GF-D8 (cell line): ENCODE measurements at places on chromosomes 7 and 10.
A peak's percentile ranks its signal among the peaks of the same experiment; 100 is the strongest.

- DNase-seq: no peak
Measured at GRCh38 chr7:81268551-81268950, 349.7 kb upstream of the SEMA3C start.

GRCh38 chr10:107442035-107442505 lies 277.6 kb upstream of the SORCS1 start:
- no peak for DNase-seq

GRCh38 chr10:62814756-62815380 lies 1.3 kb downstream of the EGR2 start:
- no peak for DNase-seq

- no peak for DNase-seq
Measured at GRCh38 chr7:35727571-35727970, 32.6 kb upstream of the HERPUD2 start.

GRCh38 chr10:127115100-127115499 lies 81.3 kb downstream of the INSYN2A start:
- no peak for DNase-seq

DNA sequence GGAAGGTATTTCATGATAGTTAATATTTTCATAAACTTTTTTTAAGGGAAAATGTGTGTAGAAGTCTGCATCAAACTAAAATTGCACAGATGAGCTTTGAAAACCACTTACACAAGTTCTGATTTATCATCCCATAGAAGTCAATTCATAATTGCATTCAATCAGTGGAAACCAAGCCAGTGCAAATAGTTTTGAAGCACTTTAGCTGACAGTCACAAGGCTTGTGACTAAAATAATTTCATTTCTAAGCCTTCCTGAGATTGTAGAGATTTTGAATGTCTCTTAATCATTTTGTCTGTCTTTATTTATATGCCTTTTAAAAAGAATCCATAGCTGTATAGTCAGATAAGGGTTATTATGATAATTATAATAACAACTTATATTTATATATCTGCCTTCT lies 41.4 kb downstream of the EXOC4 start:
- no peak for DNase-seq

DNA sequence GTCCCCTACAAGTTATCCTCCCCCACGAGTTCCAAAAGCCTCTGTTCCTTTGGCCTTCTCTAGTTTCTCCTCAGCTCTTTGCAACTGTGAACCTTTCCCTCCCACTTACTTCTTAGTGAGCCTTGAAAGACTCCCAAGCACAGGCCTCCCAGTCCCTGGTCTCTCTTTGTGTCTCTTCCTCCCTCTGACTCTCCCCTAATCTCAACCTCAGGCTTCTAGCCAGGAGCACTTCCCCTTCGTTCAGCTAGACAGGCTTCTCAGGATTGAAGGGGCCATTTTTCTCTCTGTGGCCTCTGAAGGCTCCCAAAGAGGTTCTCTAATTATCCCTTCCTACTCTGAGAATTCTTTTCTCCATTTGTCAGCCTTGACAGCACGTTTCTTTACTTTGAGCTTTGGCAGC lies 50.2 kb upstream of the PHYHIPL start:
- no peak for DNase-seq

- no peak for DNase-seq
Measured at GRCh38 chr7:92602352-92603088, 12.3 kb upstream of the FAM133B start.

DNA sequence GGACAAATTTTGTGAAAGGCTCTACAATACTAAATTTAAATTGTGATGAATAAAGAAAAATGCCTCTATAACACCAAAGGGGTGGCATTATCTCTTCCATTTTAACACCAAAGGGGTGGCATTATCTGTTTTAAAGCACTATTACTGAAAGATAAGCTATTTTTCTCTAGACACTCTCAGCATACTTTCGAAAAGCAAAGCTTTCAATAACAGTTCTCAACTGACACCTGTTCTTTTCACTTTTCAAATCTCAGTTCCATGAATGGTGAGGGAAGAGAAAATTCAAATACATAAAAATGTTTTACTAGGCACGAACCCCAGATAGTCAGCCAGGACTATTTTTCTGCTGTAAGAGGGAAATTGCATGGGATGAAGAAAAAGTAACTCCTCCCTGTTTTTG lies 103.8 kb downstream of the CPEB3 start:
- no peak for DNase-seq

DNA sequence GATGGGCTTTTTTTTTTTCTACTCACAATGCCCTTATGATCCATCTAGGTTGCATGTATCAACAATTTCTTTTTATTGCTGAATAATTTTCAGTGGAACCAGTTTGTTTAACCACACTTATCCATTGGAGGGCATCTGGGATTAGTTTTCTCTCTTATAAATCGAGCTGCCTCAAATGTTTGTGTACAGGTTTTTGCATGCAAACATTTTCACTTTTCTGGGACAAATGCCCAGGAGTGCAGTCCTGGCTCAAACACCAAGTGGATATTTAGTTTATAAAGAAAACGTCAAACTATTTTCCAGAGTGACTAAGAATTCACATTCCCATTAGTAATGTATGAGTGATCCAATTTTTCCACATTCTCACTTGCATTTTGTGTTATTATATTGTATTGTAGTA lies 313.4 kb downstream of the CXCL12 start:
- no peak for DNase-seq

GRCh38 chr10:124386186-124387077 lies 32.3 kb downstream of the OAT start:
- no peak for DNase-seq

DNA sequence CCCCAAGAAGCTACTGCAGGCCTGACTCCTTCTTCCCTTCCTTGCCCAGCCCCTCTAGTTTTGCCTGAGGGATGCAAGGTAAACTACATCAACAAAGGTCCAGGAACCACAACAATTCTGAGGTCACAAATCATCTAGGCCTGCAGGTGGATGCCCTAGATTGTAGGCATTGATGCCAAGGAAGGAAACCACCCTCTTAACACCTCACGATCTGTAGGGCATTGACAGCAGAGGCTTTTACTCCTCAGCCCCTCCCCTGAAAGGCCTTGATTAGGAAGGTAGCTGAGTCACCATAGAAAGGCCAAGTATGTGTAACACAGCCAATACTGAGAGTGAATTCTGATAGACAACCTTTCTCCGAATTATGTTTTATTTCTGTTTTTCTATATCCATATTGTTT lies 46.7 kb upstream of the FAM3C start:
- DNase-seq: no peak

- DNase-seq: no peak
Measured at GRCh38 chr10:110008518-110009339, 945 bp downstream of the ADD3 start.

DNA sequence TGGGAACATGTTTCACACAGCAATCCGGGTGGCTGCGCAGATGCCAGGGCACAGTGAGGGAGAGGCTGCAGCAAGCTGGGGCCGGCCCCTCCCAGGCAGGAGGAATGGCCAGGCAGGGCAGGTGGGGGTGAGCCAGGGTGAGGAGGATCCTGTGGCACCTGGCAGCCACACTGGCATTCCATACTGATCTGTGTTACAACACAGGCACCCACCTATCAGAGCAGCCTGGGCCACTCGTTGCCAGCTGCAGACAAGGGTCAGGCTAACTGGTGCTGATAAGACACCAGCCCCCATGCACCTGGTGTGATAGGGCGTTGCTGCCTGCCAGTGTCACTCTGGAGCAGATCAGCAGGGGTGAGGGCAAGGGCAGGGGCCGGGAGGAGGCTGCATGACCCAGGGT lies 16.6 kb upstream of the RET start:
- no peak for DNase-seq

GRCh38 chr7:29620556-29620930 lies 56.9 kb downstream of the PRR15 start:
- DNase-seq: no peak

GRCh38 chr10:64690194-64690593 lies 1169.0 kb downstream of the REEP3 start:
- DNase-seq: no peak

DNA sequence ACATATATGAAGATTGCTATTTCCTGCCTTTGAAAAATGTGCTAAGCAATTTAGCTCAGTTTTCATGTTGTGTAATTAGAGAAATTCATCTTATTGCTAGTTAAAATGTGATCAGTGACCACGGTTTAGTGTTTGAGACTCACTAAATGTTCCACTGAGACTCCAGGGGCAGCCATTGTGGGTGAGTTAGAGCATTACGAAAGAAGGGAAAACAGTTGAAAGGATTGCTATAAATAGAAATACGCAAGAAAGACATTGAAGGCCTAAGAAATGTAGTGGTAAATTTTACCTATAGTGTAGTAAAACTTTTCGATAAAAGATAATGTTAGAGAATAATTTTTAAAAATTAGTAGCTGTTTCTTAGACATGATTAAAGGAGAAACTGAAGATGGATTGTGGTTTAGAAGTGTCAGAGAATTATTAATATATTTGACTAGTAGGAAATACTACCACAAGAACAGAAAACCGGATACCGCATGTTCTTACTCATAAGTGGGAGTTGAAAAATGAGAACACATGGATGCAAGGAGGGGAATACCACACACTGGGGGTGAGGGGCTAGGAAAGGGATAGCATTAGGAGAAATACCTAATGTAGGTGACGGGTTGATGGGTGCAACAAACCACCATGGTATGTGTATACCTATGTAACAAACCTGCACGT lies 394.5 kb downstream of the SEMA3D start:
- DNase-seq: no peak

GRCh38 chr7:153023194-153023592 lies 263.6 kb downstream of the ACTR3B start:
- DNase-seq: no peak

- DNase-seq: no peak
Measured at GRCh38 chr10:93250010-93250409, 176.3 kb downstream of the CYP26A1 start.

- DNase-seq: no peak
Measured at GRCh38 chr7:31910191-31910590, 160.0 kb downstream of the PDE1C start.

DNA sequence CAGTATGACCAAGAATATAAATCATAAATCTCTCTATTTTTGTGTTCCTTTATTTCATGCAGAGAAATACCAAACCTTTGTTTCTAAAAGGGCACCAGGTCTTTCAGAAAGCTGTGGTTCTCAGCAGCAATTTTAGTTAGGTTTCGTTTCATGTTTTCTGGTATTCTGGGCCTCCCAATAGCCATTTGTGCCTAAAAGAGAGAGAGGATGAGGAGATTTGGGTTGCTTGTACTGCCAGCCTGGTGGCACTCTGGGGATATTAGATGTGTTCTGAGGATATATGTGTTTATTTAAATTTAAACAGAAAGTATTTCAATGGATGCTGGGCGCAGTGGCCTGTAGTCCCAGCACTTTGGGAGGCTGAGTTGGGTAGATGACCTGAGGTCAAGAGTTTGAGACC lies 471.7 kb downstream of the AUTS2 start:
- DNase-seq: no peak

DNA sequence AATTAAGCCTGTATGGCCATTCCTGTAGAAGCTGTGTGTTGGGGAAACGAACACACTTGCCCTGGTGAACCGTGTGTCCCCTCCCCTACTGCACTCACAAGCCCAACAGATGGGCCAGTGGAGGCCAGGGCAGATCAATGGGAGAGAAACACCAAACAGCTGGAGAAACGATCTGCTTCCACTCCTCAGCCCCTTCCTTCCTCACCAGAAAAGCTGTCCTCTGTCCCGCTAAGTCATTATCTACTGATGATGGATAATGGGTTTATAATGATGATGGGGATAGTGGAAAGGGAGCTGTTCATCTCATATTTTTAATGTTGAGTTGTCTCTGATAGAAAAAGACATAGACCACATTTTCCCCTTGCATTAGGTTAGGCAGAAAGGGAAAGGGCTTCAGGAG lies 99.7 kb downstream of the ELMO1 start:
- DNase-seq: no peak

DNA sequence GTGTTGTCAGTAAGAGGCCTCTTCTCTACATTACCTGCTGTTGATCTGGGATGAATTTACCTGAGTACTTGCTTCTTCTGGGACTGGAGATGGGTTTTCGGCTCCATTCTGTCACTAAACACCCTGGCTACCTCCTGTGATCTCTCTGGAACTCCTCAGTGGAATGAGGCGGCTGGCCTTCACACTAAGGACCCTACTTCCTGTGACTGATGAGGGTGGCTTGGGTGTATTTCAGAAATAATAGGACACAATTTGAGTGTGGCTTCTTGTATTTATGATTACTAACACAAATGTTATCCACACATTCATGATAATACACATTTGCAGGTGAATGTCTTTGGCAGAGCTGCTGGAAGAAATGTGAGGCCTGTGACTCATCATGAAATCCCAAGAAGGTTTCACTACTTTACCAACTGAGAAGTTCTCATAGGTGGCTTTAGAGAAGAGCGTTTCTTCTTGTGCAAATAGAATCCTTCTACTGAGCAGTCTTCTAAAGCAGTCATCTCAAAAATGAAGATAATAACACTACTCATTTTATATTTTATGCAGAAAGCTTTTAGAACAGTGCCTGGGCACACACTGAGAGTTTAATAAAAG lies 21.3 kb upstream of the EVX1 start:
- no peak for DNase-seq

DNA sequence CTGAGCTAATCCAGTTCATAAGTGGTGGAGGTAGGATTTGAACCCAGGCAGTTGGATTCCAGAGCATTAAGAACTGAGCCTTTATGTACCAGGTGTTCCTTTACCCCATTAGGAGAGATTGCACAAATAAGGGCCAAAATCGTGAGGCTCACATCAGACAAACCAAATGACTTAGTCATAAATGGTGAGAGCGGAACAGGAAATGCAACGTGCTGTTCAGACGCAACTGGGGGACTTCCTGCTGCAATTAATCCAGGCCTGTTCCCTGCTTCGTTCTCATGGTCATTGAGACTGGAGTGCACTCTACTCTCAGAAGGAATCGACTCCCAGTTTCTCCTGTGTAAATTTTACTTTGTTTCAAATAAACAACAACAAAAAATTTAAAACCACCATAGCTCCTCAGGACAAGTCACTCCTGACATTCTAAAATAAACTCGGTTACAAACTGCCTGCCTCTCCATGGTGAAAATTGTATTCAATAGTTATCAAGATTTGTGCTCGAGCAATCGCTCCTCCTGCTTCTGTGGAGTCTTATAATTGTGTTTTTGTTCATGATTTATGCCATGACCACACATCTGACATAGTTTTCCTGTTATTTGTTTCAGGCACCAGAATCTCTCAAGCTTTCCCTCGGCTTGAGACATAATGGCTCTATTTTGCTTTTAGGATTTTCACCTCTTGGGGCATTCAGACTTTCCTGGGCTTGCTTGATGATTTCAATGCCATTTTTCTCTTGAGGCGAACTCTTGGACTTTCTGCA lies 115.3 kb upstream of the BMPER start:
- no peak for DNase-seq

GRCh38 chr10:124704428-124705380 lies 39.5 kb downstream of the FAM53B start:
- DNase-seq: no peak

- peak; percentile 84 for DNase-seq
Measured at GRCh38 chr7:28245123-28245878, 64.7 kb upstream of the JAZF1 start.
